Stimulated activated CD4-positive, alpha-beta T cell treated with anti-CD3 and anti-CD28 coated beads, Interleukin-2, amount 100 ng/mL, for 4 hours (primary cell): ENCODE measurements at places on chromosomes 16 and 17.

GRCh38 chr17:69725146-69725545 is 310.6 kb downstream of the MAP2K6 start:
- DNase-seq = no peak

GRCh38 chr16:85619101-85619891 is 6.2 kb downstream of the GSE1 start:
- no peak for DNase-seq

- DNase-seq = no peak
These were observed 41.9 kb downstream of the FTO start for GRCh38 chr16:53745753-53746266.

DNA sequence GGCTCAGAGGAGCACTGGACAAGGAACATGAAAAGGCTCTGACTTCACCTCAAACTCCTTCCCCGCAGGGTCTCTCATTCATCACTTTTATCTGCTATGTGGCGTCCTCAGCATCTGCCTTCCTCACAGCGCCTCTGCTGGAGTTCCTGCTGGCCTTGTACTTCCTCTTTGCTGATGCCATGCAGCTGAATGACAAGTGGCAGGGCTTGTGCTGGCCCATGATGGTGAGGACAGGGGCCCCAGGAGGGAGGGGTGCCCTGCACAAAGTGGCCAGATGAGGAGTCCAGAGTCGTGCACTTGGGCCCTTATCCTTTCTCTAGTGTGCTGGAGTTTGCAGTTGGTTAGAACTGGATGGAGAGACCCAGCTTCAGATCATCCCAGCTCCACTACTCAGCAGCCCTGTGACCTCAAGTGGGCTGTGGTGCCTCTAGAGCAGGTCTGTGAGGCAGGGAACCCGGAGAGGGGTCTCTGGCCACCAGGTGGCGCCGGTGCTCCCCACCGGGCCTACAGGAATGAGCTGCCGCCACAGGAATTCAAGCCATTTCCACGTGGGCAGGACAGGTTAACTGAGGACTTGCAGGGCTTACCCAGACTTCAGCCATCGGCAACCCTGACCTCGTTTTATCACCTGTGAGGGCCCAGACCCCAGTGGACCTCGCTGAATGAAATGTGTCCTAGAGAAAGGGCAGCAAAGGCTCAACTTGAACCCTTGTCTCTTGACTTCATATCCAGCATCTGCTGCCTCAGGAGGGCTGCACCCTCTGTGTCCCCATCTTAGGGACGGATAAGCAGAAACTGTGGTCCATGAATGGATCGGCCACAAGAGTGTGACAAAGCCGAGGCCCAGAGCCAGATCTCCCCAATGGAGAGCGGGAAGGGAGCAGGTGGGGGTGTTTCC is 4.0 kb downstream of the CMTM3 start:
- DNase-seq = peak; percentile 82

DNA sequence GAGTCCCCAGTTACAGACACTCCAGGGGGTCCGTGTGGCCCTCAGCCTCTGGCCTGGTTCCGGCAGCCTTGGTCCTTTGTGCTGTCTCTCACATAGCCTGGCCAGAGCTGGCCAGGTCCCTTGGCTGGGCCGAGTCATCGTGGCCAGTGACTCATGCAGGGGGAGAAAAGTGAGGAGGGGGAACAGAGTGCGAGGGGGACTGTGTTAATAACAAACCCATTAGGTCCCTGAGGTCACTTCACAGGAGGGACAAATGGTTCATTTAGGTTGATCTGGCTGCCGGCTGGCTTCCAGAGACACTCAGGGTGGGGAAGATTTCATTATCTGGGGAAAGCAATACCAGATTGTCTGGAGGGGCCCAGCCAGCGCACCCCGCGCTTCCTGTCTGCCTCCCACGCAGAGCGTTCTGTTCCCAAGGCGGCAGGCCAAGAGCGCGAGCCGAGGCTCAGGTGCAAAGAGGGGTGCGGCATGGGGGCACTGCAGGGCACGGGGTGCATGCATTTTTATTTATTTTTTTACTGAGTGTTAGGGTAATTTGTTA is 223.1 kb downstream of the SEC14L1 start:
- DNase-seq = peak; percentile 43

- no peak for DNase-seq
These were observed 560.6 kb downstream of the TOX3 start for GRCh38 chr16:51986301-51986700.

DNA sequence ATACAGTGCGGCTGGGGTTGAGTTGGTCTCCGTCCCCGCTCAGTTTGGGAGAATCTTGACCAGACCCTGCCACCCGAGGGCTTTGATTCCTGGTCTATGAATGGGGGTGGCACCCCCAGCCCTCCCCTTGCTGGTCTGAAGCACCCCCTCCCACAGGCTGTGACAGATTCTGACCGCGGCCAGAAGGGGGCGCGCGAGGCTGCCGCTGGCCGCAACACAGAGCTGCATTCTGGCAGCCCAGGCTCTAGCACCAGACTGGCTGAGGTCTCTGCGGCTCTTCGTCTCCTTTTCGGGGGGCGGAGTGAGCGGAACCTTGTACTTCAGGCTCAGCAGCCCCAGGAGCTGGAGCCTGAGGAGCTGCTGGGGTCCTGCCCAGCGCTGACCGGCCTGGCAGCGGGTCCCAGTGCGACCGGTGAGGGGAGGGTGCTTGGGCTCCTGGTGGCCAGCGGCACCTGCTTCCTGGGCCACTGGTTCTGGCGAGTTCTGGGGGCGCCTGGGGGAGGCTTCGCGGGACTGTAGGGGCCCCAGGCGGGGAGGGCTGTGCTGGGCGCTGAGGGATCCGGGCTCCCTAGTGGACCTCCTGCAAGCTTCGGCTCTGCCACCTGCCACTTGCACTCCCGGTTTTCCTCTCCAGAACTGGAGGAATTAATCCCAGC is 1011.6 kb downstream of the KCNJ18 start:
- no peak for DNase-seq

GRCh38 chr17:19724501-19725420 is 8.4 kb upstream of the SLC47A2 start:
- peak; percentile 37 for DNase-seq

DNA sequence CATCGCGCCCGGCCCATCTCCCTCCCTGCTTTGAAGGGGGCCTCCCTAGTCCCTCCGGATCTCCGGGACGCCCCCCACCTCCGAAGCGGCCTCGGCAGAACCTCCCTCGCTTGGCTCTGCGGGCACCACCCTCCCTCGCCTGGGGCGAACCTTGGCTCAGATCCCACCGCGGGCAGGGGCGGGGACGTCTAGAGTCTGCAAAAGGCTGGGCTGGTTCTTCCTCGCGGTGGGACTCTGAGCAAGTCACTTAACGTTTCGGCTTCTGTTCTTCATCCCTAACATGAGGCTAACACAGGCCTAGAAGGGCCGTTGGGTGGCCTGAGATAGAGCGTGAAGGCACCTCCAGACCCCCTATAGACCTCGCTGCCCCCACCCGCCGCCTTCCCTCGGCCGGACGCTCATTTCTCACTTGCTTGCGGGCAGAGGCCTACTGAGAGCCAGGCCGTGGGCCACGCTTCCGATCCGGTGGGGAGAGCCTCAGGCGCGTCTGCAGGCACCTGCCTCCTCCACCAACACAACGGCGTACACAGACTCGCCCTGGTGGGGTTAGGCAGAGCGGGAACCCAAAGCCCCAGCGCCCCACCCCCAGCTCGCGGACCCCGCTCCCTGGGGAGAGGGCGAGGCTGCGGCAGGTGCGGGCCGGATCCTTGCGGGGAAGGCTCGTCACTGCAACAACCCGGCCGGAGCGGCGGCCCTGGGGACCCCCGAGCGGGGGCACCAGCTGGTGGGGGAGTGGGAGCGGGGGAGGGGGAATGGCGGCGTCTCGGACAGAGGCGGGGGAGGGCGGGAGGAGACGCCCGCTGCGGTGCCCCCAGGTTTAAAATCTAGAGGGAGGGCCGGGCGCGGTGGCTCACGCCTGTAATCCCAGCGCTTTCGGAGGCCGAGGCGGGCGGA is 5.4 kb downstream of the MYO1C start:
- peak; percentile 75 for DNase-seq

DNA sequence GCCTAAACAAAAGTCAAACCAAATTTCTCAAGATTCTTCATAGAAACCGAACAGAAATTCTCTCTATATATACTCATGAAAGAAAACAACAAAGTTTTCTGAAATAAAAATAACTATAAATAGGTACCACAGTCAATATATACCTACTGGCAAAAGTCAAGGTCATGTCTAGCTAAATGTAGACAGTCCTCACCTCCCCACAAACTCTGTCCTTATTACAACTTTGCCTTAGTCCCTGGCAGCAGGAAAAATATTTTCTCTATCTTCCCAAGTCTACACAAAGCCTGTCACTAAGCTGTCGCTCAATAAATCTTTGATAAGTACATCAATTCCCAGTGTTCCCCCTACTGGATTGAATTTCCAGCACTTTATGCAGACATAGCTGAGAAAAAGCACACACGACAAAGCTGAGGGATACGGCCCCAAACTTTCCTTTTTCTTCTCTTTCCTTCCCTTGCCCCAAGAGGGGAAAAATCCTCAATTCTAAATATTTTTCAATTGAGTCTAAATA is 2.7 kb downstream of the CFAP20 start:
- no peak for DNase-seq
